Retina (tissue), 1 donor: ENCODE measurements at places on chromosomes 12 and 14.
A peak's percentile ranks its signal among the peaks of the same experiment; 100 is the strongest.

DNA sequence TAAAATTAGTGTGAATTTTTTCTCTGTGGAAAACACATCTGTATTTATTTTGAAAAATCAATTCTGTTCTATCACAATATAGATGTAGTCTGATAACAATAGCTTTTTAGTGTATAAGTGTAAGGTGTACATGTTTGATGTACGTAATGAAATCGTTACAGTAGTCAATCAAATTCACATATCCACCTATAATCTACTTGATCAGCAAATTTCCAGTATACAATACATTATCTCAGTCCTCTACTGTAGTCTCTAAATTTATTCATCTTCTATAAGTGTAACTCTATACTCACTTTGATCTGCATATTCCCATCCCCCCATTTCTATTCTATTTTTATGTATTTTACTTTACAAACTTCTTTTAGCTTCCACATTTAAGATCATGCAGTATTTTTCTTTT, 13.0 kb downstream of the PLEKHA5 start:
- DNase-seq = no peak

- no peak for DNase-seq
These were observed 63.8 kb downstream of the RIN3 start for GRCh38 chr14:92577321-92577742.

DNA sequence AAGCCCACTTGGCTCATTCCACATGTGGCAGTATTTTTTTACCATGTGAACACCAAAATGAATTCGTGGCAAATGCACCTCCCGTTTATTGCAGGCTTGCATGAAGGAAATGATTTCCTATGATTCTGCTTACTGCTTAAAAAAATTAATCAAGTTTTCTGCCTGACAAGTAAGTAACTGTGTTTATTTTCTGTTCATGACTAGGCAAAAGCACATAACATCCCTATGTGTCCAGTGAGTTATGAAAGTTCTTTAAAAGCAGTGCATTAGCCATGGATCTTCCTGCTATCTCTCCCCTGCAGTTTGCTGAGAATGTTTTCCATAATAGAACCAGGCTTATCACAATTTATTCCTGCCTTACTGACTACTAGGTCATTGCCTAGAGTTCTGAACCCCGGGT, 20.4 kb downstream of the GPR65 start:
- no peak for DNase-seq

DNA sequence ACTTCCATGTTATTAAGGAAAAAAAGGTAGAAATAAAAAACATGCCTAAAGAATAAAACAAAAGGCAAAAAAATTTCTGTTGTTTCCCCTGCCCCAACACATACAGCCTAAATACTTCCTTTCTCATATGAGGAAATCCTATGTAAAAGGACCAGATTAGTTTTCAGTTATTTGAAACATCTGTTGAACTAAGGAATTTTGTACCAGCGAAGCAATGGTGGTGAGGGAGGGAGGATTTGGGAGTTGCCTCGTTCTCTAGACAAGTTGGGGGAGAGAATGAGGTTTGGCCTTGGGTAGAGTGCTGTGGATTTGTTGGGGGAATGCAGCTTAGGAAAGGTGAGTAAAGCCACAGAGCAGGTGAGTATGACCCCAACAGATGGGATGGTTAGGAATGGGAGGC, 141.5 kb upstream of the RFLNA start:
- DNase-seq = no peak

DNA sequence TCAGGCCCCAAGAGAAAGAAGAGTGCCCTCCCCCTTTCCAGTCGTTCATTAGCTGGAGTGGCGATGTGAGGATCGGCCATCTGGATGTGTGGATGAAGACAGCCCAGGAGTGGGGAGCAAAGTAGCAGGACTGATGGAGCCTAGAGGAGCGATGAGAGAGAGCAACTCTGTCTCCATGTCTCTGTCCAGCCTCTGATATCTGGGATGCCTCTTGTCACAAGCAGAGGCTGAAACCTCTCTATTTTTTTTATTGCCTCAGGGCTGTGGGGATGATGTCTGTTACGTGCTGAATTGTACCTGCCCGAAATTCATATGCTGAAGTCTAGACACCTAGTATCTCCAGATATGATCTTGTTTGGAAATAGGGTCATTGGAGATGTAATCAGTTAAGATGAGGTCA, 2.7 kb downstream of the SERPINA11 start:
- DNase-seq = no peak

DNA sequence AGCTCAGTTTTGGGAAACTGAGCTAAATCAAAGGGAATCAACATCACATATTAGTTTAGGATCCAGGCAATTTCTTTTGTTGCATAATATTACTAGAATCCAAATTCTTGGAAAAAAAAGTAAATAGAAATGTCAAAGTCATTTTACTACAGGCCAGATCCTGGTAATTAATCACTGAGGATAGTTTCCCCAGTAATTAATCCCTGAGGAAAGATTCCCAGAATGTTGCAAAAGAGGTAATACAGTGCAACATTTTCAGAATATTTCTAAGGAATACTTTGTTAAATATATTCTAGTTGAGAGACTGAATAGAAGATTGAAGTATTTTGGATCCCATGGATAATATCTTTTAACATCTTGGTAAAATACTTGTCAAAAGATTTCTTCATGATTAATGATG, 207.0 kb upstream of the GARIN2 start:
- DNase-seq = no peak

- DNase-seq = no peak
These were observed 3.2 kb upstream of the GSG1 start for GRCh38 chr12:13106666-13107065.

- DNase-seq = no peak
These were observed 4.2 kb downstream of the MLF2 start for GRCh38 chr12:6748761-6749160.

- no peak for DNase-seq
These were observed 34.2 kb upstream of the C12orf50 start for GRCh38 chr12:88063375-88063774.

GRCh38 chr14:71361336-71361735, 454.1 kb downstream of the PCNX1 start:
- DNase-seq = no peak

DNA sequence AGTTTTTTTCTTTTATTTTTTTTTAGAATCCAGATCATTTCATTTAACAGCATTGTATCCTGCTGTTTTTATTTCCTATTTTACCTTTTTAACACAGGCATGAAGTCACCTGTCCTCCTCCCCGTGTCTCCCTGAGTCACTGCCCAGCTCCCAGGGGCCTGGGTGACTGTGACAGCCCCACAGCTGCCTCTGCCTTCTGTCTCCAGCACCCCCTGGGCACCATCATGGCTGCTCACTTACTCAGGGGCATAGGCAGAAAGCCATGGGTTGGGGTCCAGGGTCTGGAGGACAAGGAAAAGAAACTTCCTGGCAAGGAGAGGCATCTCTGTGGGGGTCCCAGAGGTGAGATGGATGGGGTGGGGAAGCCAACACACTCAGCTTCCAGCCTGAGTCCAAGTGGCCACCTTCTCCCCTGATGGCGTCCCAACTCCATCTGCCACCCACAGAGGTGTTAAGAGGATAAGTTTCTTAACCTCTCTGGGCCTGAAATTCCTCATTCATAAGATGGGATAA, 25.3 kb downstream of the TMEM63C start:
- no peak for DNase-seq

- peak; percentile 51 for DNase-seq
These were observed 2.5 kb downstream of the RIMBP2 start for GRCh38 chr12:130713581-130713991.

- DNase-seq = peak; percentile 10
These were observed 385.6 kb downstream of the GRIN2B start for GRCh38 chr12:13595536-13596443.

DNA sequence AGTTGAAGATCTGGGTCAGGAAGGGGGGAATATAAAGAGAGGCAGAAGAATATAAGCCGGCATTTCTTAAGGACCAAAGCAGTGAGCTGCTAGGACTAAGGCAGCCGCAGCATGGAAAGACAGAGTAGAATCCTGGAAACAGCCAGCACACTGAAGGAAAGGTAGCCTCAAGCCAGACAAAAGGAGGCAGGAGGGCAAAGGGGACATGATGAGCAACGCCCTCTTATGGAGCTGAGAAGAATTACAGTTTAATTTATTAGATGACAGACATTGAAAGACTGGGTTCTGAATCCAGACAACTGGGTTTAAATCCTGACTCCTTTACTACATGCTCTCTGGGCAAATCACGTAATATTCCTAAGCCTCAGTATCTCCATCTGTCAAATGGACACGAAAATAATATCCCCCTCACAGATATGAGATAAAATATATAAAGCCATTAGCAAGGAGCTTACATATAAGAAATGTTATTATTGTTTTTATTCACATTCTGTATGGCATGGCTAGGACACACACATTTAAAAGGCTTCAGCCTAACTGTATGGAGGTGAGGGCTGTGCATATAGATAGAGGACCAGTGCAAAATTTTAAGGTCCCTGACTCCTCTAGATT, 8.1 kb upstream of the PCED1B start:
- DNase-seq = no peak

DNA sequence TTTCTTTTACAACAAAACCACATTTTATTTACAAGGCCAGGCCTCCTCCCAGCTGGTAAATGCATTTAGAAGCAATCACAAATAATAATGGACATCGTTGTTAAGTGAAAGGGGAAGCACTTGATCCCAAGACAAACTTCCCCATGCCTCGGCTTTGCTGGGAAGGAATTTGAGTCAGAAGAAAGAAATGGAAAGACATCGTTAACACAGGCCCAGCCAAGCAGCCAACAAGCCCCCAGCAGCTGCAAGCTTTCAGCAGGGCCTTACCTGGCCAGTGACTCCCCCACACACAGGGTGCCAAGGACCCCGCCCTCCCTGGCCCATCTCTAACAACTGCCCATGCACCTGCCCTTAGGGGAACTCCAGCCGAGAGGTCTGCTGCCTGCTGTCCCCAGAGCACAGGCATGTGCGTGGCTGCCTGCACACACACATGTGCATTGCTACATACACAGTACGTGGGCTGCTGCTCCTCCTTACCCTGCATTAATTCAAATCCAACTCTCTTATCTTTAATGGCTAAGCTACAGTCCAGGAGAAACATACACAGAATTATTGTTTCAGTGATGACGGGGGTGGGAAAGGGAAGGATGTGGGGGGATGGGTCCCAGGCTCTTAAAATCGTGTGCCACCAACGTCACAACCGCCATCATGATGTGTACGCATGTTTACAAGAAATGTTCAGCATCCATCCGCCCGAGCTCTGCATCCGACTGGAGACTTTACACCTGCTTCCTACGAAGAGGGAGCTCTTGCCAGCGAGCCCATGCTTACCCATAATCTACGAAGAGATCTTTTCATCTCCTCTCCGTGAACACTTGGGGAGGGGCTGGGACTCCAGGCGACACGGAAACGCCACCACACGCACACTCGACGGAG, 9.8 kb downstream of the BCL11B start:
- peak; percentile 57 for DNase-seq
